ENCODE measurements at places on chromosomes 5 and 9.

- peak; percentile 22 for DNase-seq
These were observed 103.9 kb downstream of the SPOCK1 start for GRCh38 chr5:137395011-137395755.

- no peak for DNase-seq
These were observed 126.6 kb downstream of the BARX1 start for GRCh38 chr9:93828331-93829097.

DNA sequence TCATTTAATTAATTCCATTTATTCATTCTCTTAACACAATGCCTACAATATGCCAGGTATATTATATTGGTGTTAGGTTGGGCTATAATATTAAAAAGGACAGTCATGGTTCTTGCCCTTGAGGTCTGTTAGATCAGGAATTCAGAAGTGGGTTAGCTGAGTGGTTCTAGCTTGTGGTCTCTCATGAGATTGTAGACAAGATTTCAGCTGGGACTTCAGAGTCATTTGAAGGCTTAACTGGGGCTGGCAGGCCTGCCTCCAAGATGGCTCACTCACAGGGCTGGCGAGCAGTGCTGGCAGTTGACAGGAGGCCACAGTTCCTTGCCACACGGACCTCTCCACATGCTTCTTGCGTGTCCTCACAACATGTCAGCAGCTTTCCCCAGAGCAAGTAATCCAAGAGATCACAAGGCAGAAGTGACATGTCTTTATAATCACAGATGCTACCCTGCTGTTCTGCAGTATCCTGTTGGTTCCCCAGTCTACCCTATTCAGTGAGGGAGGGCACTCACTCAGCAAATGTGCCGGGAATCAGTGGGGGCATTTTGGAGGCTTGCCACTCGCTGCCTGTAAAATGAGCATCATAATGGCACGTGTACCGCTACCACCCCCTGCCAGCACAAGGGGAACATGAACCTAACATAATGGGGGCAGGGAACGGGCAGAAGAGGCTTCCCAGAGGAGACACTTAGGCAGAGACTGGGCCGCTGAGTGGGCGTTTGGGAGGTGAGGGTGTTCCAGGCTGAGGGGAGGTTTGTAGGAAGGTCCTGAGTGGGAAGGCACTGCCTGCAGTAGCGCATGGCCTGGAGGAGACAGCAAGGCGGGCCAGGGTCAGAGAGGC, 70.0 kb downstream of the EXOSC2 start:
- DNase-seq: no peak

GRCh38 chr5:115985802-115986757, 23.8 kb downstream of the LVRN start:
- no peak for DNase-seq

DNA sequence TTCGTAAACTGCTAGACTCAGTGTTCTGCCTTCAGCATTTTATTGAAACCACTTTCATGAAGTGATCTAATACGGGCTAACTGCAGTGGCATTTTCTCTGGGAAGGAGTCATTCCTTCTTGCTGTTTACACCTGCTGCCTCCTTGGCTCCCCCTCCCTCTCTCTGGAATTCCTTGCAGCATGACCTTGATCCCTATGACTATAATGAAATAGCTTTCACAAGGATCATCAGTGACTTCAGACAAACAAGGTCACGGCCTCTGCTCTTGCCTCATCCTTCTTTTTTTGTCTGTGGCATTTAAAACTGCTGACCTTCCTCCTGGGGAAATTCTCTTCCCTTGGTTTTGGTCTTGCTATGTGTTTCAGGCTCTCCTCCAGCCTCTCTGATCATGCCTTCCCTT, 90.2 kb downstream of the ZNF462 start:
- peak; percentile 62 for DNase-seq

DNA sequence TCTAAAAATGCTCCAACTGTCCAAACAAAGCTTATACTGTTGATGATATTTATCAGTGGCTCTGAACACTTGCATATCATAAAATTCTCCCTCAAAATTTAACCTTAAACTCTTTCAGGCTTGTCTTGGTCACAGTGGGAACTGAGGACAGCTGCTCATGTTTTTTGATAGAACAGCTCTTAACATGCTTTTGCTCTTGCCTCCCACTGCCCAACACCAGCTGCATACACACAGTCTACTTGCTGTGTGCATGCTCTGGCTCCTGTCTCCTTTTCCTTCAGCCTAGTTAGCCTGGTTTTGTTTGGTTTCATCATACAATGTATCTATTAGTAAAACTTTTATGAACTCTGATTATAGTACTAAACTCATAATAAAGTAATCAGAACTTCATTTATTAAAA, 64.6 kb downstream of the GHR start:
- no peak for DNase-seq

DNA sequence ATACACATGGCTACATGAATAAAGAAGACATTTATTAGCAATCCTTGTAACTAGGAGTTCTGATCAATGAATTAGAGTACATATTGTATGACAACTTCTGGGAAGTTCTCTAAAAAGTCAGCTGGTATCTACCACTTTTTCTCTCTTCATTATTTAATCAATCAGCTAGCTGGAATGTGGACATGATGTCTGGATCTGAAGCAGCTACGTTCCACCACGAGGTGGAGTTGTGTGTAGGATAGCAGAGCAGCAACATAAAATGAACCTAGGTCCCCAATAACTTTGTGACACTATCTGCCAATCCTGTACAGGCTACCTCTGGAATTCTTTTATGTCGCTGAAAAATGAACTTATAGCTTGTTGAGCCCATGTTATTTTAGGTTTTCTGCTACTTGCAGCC, 32.9 kb upstream of the ENTREP1 start:
- no peak for DNase-seq

- DNase-seq: no peak
These were observed 61.7 kb upstream of the PSD2 start for GRCh38 chr5:139733698-139734538.

GRCh38 chr9:124320062-124320973, 62.6 kb downstream of the NEK6 start:
- peak; percentile 28 for DNase-seq

DNA sequence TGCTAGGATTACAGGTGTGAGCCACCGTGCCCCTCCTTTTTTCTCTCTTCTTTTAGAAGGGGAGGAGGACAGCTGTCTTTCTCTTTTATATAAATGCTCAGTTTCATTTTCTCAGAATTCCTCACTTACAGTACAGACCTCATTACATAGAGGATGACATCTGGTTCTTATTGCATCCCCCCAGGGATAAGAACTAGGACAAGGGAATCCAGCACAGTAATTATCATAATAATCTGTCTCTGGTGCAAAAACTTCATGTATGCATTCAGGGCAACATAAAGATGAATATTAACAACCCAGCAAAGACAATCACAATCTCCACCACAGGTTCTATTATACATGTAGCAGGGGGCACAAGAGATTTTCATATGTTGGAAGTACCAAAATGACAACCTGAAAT, 5.1 kb downstream of the SPZ1 start:
- no peak for DNase-seq

GRCh38 chr9:27351438-27351837, 54.5 kb upstream of the EQTN start:
- no peak for DNase-seq

GRCh38 chr5:169615561-169615960, 21.5 kb upstream of the DOCK2 start:
- DNase-seq: no peak

GRCh38 chr5:103562453-103563157, at the start of gene NUDT12:
NUDT12 (minus strand) TSS chr5:103562789; CDS start chr5:103560248, 2,541 bp downstream.
- DNase-seq: peak; percentile 60

DNA sequence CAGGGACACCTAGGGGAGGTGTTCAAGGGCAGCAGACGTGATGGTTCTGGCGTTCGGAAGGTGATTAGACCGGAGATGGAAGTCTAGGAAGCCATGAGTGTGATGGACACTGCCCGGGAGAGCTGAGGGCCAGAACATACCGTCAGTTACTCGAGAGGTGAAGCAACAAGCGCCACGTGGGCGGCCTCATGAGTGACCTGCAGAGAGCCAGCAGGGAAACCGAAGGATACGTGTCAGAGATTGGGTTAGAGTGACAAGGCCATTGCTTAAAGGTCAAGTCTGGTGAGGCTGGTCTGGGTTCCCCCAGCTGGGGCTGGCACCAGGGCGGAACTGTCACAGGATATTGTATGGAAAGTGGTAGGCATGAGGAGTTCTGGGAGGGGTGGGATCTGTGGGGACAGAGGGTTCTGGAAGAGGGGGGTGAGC, 60.0 kb downstream of the C9orf50 start:
- no peak for DNase-seq

- no peak for DNase-seq
These were observed 7.4 kb downstream of the CEMIP2 start for GRCh38 chr9:71760901-71761300.

- DNase-seq: no peak
These were observed 83.3 kb downstream of the MLLT3 start for GRCh38 chr9:20538956-20539355.

DNA sequence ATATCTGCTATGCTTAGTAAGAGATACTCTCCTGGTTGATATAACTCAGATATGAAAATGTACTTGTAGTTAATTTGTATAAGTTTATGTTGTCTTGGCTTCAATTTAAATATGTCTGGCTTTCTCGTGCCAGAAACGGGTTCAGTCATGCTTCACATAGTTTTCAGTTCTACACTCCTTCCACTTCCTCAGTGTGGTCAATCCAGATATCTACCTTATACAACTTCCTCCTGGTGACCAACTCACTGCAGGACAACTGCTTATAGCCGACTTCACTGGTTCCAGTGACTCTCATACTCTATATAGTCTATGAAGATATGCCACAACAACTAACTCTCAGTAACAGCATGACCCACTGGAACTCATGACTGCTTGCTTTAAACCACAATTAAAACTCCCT, 690.4 kb downstream of the SLCO4C1 start:
- no peak for DNase-seq

DNA sequence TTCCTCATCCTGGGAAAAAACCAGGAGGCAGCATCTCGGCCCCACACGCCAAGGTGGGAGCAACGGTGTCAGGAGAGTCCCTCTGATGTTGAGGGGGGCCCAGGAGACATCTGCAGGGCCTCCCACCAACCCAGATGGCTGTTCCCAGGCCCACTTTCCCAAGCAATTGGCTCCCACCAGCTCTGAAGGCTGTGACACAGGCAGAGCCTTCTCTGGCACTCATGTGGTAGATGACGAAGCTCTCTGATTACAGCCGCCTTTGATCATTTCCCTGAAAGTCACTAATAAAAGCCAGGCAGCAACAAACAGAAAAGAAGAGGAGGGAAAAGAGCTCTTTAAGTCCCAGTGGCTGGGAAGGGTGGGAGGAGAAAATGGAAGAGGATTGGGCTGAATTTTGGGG, 226.5 kb downstream of the CDK5RAP2 start:
- DNase-seq: no peak

All from Panc1 (cell line).